ENCODE measurements at places on chromosomes 13 and 19.

GRCh38 chr19:40954573-40954972 lies 36.5 kb upstream of the CYP2B6 start:
- DNase-seq = no peak

- DNase-seq = no peak
These were observed 35.6 kb upstream of the PEPD start for GRCh38 chr19:33557196-33557595.

DNA sequence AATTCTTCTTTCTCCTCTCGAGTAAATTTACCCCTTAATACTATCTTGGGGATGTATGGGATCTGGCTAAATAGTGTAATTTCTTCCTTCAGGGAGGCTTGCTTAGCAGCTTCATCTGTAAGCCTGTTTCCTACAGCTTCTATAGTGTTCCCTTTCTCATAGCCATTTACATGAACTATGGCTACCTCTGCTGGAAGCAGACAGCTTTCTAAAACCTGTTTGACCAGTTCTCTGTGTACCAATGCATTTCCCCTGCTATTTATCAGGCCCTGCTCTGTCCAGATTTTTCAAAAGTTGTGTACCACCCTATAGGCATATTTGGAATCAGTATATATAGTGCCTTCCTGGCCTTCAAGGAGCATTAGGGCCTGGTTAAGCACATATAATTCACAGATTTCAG lies 113.6 kb upstream of the PCDH9 start:
- DNase-seq = no peak

GRCh38 chr13:64925727-64926126 lies 2304.4 kb downstream of the PCDH9 start:
- no peak for DNase-seq

- DNase-seq = no peak
These were observed 18.4 kb downstream of the AMER2 start for GRCh38 chr13:25153736-25154135.

DNA sequence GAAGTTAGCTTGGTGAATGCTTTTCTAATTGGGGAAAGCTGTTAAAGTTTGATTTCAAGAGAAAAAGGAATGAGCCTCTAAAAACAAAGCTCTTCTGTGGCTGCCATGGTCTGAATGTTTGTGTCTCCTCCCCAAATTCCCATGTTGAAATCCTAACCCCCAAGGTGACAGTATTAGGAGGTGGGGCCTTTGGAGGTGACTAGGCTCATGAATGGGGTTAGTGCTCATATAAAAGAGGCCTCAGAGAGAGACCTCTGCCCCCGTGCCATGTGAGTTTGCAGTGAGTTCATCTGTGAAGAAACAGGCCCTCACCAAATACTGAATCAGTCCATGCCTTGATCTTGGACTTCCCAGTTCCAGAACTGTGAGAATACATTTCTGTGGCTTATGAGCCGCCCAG lies 56.5 kb downstream of the ARHGEF7 start:
- DNase-seq = no peak

- DNase-seq = no peak
These were observed 446.0 kb downstream of the PCDH20 start for GRCh38 chr13:60969656-60970055.

- DNase-seq = no peak
These were observed 147.4 kb downstream of the ABCC4 start for GRCh38 chr13:95153647-95154412.

DNA sequence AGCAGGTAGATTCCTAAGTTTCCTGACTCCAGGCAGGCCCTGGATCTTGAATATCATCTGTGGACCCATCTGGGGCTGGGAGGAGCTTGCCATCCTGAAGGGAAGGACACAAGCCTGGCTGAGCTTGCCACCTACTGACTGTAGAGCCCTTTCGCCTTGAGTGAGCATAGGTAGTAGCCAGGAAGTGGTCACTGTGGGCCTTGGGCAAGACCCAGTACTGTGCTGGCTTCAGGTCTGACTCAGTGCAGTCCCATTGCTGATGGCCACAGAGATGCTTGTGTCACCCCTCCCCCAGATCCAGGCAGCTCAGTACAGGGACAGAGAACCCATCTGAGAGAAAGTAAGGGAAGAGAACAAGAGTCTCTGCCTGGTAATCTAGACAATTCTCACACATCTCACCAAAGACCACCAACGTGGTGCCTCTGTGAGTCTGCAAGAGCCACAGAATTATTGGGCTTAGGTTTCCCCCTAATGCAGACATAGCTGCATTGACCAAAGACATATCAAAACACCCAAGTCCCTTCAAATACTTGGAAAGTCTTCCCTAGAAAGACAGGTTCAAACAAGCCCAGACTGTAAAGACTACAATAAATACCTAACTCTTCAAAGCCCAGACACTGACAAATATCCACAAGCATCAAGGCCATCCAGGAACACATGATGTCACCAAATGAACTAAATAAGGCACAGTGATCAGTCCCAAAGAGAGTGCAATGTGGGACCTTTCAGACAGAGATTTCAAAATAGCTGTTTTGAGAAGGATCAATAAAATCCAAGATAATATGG lies 108.2 kb upstream of the WASF3 start:
- DNase-seq = no peak

DNA sequence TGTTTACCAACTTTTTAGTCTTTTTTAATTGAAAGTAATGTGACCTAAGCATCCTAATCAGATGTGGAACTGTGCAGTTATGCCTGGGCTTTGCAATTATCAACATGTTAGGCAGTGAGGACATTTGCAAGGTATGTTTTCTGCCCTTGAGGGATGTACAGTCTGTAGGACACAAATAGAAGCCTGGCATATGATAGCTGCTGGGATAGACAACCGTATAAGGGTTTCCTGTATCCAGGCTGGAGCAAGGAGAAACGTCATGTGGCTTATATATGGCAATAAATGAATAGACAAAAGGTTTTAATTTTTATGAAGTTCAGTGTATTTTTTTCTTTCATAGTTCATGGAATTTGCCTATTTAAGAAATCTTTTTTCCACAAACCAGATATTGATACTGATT lies 2.0 kb upstream of the VPS36 start:
- DNase-seq = no peak

- DNase-seq = no peak
These were observed 17.9 kb downstream of the GPALPP1 start for GRCh38 chr13:45007225-45007624.

DNA sequence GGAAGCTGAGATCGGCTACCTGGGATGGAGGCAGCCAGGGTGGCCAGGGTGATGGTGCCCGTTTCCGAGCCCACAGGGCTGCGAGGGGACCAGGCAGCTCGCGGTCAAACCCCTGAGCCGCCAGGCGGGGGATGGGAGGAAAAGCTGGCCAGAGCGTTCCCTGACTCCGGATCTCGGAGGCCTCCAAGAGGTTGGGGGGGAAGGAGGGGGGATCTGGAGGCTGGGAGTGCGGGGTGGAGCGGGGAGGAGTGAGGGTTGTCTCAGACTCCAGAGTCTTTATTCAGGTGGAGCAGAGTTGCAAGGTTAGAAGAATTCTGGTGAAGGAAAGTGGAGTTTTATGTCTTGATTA lies 1.1 kb downstream of the CACNG7 start:
- no peak for DNase-seq

- DNase-seq = no peak
These were observed 111.0 kb upstream of the KL start for GRCh38 chr13:32905063-32905863.

DNA sequence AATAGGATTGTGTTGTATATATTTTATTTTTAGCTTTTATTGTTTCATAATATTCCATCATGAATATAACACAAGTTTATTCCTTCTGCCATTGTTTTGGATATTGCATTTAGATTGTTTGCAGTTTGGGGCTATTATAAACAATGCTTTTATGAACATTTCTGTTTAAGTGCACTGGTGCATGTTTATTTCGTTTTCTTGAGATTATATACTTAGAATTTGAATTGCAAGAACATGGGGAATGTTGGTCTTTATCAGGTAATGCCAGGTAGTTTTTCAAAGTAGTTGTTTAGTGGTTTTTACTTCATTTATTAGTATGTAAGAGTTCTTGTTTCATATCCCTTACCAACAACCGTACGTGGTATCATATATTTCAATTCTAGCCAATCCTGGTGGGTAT lies 4.3 kb downstream of the LSM14A start:
- DNase-seq = no peak

DNA sequence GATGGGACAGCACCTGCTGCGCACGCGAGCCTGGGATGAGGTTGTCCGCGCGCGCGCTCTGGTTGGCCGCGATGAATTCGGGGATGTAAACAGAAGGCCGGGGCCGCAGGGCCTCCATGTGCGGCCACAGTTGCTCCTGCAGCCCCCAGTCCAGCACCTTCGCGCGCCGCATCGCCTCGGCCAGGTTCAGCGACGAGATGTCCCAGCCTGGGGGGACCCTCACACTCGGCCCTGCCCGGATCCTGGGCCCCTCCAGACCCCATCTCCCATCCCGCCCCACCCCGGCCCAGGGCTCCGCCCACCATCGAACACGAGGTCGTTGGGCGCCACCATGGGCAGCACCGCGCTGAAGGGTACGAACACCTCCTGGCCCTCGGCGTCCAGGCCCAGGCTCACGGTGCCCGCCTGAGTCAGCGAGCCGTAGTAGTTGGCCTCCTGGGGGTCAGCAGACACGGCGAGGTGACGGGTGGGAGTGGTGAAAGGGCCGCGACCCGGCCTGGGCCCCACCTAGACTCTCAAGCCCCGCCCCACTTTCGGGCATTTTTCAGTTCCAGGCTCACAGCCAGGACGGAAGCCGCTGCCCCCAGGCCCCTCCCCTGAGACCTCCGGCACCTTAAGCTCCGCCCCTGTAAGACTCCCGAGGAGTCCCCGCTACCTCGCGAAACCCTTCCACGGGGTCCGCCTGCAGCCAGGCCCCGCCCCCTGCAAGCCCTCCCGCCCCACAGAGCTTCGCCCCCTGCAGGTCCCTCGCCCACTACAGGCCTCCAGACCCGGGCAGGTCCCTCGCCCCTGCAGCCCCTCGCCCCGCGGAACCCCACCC lies 1.1 kb downstream of the ISYNA1 start:
- DNase-seq = no peak

GRCh38 chr13:72205773-72206172 lies 338.8 kb upstream of the DACH1 start:
- DNase-seq = no peak

- DNase-seq = no peak
These were observed 5.7 kb upstream of the IFNL2 start for GRCh38 chr19:39262496-39262895.

DNA sequence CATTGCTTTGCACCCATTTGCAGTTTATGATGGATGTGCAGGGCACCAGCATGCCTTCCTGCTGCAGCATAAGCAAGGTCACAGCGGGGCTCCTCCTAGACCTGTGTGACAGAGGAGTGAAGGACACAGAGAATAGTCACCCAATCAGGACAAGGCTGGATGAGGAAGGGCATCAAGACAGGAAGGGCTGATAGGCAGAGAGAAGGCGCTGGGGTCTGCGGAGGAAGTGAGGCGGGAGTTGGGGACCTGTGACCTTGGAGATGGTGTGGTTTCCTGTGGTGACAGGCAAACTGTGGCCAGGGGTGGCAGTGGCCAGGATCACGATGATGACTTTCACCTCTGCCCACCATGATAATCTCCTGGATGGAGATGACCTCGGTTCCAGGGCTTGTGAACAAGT lies 16.4 kb upstream of the KCTD15 start:
- DNase-seq = no peak

- DNase-seq = no peak
These were observed 14.3 kb upstream of the FOXO1 start for GRCh38 chr13:40680659-40681323.

DNA sequence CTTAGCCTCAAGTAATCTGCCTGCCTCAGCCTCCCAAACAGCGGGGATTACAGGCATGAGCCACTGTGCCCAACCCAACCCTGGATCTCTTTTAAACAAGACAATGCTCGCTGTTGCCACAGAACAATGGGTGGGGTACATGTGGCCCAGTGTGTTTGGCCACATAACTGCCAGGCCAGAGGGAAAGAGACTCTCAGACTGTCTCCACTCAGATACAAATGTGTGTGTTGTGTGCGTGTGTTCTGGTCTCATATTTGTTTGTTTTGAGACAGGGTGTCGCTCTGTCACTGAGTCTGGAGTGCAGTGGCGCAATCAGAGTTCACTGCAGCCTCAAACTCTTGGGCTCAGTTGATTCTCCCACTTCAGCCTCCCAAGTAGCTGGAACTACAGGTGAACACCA lies 25.8 kb downstream of the LDLR start:
- DNase-seq = no peak

DNA sequence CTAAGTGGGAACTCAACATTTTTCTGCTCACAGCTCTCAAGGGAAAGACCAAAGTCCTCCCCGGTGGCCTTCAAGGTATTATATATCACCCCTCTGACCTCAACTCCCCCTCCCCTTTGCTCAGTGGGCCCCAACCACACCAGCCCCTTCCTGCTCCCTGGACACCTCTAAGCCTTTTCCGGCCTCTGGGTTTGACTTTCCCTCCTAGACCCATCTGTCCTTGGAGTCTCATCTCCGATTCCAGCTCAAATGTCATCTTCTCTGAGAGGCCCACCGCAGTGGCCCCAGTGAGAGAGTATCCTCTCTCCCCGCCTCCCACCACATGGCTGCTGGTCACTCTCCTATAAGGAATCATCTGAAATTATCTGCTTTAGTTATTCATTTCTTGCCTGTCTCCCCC lies 941 bp upstream of the UHRF1 start:
- DNase-seq = no peak

- no peak for DNase-seq
These were observed 1917.4 kb downstream of the OLFM4 start for GRCh38 chr13:54945973-54946372.

DNA sequence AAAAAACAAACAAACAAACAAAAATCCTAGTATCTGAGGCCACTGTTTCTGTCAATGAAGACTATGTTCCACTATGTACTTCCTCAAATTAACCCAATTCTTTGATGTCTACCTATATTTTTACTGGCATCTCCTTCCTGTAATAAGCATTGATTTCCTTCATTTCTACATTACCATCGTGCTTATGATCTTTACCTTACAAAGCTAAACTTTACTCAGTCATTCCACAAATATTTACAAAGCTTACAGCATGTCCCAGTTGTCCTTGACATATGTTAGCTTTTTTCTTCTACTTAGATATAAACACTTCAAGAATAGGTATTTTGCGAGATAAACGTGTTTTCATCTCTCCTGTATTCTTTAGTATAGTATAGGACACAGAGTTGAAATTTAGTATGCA lies 1090.9 kb downstream of the PCDH9 start:
- no peak for DNase-seq

DNA sequence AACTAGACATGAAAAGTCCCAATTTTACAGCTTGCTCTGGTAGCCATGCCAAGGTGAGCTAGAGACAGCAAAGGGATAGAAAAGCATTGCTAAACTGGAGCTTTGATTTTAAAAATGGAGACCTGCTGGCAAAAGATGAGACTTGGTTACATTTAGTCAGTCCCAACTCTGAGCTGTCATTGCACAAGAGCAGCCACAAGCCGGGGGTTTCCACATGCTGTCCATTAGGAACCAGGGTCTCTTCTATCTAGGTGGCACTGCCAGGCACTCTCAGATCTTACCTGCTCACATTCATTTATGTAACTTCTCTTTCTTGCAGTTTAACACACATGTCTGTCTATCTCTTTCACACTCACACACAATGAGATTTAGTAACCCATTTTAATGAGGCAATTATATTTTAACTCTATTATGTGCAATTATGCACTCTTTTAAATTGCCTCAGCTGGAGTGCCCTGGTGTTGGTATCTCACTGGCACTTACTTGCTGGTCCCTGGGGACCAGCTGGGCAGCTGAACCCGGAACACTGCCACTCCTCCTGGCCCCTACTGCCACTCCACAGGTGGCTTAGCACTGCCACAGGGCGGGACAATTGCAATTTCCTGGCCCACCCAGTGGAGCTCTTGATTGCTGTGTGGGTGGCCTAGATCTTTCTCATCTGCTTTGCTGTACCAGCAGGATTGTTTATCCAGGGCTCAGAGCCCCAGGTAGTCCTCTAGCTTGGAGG lies 112.5 kb downstream of the COG6 start:
- DNase-seq = no peak

Measured in SIG-M5 (cell line).